ENCODE measurements at places on chromosomes 4 and X.

DNA sequence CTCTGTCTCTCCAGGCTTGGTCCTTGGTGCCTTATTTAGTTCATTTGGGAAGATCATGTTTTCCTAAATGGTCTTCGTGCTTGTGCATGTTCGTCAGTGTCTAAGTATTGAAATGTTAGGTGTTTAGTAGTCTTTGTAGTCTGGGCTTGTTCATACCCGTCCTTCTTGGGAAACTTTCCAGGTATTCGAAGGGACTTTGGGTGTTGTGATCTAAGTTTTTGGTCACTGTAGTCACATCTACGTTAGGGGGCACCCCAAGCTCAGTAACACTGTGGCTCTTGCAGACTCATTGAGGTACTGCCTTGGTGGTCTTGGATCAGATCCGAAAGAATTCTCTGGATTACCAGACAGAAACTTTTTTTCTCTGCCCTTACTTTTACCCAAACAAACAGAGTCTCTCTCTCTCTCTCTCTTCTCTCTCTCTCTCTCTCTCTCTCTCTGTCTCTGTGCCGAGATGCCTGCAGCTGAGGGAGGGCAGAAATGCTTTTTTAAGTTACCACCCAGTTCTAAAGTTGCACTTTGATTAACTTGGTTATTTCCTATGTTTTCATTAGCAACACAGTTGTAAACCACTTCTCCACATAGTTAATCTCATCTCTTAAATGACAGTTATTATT is 67.6 kb upstream of the SLC7A3 start:
- peak; percentile 16 for DNase-seq

GRCh38 chr4:83196921-83197320 is 82.4 kb upstream of the PLAC8 start:
- DNase-seq, result no peak

- DNase-seq, result no peak
Observed at GRCh38 chrX:19864736-19865135, 22.7 kb downstream of the SH3KBP1 start.

- no peak for DNase-seq
Observed at GRCh38 chr4:126850286-126850685, 782.5 kb upstream of the INTU start.

DNA sequence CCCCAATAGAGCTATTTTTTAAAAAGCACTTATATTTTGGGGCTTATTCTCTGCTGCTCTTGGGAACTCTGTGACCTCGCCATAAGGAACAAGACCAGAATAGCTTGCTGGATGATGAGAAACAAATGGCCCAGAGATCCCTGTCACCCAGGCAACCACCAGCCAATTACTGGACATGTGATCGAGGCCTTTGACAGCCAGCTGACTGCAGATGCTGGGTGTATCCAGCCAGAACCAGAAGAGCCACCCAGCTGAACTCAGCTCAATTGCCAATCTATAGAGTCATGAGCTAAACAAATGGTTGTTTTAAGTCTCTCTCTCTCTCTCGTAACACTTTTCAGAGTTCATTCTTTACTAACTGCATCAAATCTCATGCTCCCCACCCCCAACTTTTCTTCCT is 24.4 kb upstream of the CITED1 start:
- no peak for DNase-seq

GRCh38 chr4:38523524-38524448 is 140.2 kb upstream of the KLF3 start:
- peak; percentile 52 for DNase-seq
